ENCODE measurements at places on chromosomes 7 and 10.
A peak's percentile ranks its signal among the peaks of the same experiment; 100 is the strongest.

DNA sequence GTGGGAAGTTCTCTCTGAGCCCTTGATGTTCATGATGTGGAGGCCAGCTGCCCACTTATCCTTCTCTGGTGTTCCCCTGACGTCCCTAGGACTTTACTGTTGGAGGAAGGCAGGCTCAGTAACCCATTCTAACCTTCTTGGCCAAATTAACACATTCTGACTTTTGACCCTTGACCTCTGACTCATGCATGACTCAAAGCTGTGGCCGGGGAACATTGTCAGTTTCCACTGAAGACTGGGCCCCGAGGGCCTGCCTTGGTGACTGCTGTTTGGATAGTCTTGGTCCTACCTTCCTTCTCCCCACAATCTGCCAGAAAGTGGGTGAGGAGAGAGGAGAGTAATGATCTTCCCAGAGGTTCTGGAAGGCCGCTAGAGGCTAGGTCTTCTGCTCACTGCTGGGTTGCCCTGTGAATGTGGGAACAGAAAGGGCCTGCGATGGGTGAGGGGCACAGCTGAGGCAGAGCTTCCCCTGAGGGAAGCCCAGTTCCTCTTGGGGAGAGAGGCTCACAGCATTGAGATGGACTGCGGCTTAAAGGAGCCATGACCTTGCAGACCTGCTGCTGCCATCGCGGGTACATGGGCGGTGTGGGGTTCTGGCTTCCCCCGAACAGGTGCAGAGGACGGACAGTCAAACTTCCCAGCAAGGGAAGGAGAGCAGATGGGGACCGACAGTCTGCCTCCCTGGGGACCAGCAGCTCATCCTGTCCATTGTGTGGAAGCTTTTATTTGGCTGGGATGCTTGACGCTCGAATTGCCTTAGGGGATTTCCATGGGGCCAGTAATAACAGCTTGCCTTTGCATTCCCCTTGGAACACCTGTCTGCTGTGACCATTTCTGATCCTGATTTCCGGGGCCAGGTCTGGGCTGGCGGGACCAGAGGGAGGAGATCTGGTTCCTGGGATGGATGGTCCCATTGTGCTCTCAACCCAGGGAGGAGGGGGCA is 43.8 kb downstream of the ADAMTS14 start:
- DNase-seq, result peak; percentile 10

DNA sequence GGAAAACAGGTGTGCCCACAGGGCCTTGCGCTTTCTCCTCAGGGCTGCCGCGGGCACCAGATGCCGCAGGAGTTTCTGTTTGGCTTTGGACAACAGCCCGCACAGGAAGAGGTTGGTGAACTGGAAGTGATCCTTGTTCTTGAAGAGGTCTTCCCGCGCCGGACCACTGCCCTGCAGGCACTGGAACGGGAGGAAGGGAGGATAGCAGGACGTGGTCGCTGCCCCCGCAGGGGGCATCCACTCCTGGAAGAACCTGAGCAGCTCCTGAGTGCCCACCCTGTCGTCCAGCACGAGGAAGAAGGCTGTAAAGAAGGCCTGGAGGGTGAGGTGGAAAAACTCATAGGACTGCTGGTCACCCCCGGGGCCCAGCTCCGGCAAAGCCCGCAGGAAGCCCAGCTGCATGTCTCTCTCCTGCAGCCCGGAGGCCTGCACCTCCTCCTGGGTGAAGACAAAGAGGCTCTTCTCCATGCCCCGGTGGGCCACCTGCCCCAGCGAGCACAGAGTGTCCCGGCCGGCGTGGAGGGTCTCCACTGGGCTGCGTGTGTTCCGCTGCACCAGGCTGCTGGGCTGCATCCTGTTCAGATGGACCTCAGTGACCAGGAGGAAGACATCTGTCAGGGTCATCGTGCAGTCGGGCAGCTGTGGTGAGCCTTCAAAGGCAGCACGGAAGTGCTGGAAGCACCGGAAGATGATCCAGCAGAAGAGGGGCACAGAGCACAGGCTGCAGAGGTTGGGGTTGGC is 26.9 kb downstream of the NOD1 start:
- DNase-seq, result no peak

DNA sequence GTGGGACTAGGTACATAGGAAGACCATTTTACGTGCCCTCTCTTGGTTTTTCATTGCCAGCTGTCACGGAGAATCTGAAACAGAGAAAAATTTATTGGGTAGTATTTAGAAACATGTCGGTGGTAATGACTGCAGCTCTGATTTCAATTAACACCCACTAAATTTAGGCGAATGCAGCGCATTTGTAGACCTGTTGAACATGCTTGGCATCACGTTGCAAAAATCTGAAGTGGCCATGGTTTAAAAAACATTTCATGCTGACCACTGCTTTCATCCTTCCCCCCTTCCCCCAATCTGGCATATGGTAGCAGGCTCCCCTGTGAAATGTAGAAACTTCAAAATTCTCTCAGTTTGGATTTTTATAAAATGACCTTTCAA is 34.0 kb downstream of the LRMDA start:
- no peak for DNase-seq

GRCh38 chr10:84783386-84783785 is 455.0 kb downstream of the CCSER2 start:
- peak; percentile 58 for DNase-seq

- no peak for DNase-seq
Measured at GRCh38 chr7:157757211-157757610, 420.4 kb downstream of the DNAJB6 start.

- no peak for DNase-seq
Measured at GRCh38 chr7:159151231-159151630, 6.6 kb upstream of the VIPR2 start.

GRCh38 chr10:22978918-22979317 is 51.1 kb downstream of the ARMC3 start:
- DNase-seq, result no peak

GRCh38 chr7:7920481-7920880 is 48.1 kb upstream of the GLCCI1 start:
- no peak for DNase-seq

DNA sequence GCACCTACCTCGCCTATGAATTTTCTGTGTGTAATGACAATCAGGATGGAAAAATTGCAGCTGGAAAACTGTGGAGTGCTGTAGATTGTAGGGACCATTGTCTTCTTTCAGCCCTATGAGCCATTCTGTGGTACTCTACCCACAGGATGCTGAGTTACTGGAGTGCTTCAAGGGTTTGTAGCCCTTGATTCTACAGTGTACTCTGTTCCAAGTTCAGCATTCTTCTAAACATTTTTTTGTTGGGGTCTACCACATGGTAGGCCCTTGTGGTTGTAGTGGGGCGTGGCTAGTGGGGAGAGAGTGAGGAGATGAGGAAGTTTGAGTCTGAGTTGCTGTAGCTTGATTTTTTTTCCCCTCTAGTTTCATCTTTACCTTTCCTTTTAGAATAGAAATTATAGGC is 33.5 kb downstream of the REEP3 start:
- DNase-seq, result no peak

GRCh38 chr10:104447331-104447730 is 93.7 kb downstream of the CFAP58 start:
- DNase-seq, result no peak

DNA sequence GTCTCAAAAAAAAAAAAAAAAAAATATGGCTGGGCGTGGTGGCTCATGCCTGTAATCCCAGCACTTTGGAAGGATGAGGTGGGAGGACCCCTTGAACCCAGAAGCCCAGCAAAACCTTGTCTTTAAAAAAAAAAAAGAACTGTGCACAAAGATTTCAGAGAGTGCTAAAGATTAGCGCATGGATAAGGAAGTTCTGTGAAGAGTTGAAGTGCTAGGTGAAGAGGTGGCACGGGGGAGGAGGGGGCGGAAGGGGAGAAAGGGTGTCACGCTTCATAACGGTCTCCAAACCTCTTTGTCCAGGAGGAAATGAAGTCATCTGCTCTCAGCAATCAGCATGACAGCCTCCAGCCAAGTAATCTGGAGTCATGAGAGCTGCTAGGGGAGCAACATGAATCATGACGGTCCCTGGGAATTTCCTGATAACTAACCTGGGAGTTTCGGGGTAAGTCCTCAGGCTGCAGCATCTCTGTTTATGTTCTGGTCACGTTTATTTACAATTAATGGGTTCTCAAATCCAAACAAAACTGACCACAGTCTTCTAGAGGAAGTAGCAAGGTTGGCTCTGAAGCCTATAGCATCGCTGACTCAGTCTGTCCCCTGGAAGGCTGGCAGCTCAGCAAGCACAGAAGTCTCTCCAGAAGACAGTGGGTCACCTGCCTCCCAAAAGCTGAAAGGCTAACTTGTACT is 1.9 kb upstream of the PLAU start:
- no peak for DNase-seq
